Natural killer cell treated with Interleukin-12 subunit alpha and Interleukin-12 subunit beta and Interleukin-15 and Interleukin-18, amount 100 ng/mL, for 72 hours (primary cell): ENCODE measurements at places on chromosomes 3 and 15. TPM values are rescaled to one million over a fixed set of nuclear protein-coding genes. Genes with fewer than 3 reads are reported as not detected.

GRCh38 chr3:130737622-130738021 is 9.0 kb downstream of the PIK3R4 start:
- no peak for DNase-seq

GRCh38 chr15:29970402-29970695 is 112.4 kb upstream of the GOLGA8J start:
- DNase-seq = no peak

GRCh38 chr15:95444860-95445259 is 885.6 kb upstream of the NR2F2 start:
- no peak for DNase-seq

- no peak for DNase-seq
These were observed 405.5 kb upstream of the CNTN4 start for GRCh38 chr3:1693145-1693544.

DNA sequence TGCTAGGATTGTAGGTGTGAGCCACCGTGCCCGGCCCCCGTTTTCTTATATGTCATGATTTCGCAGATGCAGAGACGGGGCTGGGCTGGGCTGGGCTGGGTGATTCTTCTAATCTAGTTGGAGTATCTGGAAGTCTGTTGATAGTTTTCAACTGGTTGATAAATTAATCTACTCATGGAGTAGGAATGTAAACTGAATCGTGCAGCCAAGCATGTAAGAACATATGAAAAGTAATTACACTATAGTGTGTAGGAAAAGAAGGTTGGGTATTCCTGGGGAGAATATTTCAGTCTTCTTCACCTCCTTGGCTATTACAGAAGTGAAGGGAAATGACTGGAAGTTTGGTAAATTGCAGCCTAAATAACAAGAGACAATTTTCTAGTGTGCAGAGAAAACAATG is 82.6 kb upstream of the MAGI1 start:
- DNase-seq = no peak

- no peak for DNase-seq
These were observed 256.6 kb downstream of the CNTN3 start for GRCh38 chr3:74357881-74358280.

GRCh38 chr15:96416934-96417759 is 86.6 kb downstream of the NR2F2 start:
- DNase-seq = no peak

- no peak for DNase-seq
These were observed 222.3 kb downstream of the ZMAT3 start for GRCh38 chr3:178849199-178849910.

DNA sequence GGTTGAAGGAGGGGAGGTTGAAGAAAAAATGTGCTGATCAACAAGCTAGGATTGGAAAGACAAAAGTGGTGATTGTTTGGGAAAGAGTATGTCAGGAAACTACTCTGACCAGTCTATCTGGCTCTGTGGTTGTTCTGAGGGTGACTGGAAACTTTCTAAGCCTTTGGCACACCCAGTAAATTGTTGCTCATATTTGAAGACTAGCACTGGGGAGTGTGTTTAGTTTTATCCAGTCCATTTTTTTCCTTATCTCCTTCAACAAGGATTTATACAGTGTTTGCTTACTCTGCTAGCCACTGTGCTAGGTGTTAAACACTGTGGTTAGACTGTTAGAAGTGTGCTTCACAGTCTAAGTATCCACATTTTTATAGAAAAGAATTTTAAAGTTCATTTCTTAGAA is 28.8 kb downstream of the PPM1L start:
- DNase-seq = no peak

- no peak for DNase-seq
These were observed 188.9 kb upstream of the ATP10A start for GRCh38 chr15:26051761-26052675.

DNA sequence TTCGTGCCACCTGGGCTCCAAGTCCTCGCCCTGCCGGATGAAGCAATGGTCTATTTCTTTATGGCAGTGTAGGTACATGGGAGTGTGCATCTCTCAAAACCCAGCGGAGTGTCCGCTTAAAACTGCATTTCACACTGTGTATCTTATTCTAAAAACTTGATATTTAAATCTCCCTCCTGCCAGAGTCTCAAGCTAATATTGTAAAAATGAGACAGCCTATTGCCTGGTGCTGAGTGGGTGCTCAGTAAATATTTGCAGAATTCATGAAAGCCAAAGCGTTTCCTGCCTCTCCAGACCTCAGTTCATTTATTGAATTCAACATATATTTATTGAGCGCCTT is 330 bp upstream of the TBC1D2B start:
- no peak for DNase-seq

DNA sequence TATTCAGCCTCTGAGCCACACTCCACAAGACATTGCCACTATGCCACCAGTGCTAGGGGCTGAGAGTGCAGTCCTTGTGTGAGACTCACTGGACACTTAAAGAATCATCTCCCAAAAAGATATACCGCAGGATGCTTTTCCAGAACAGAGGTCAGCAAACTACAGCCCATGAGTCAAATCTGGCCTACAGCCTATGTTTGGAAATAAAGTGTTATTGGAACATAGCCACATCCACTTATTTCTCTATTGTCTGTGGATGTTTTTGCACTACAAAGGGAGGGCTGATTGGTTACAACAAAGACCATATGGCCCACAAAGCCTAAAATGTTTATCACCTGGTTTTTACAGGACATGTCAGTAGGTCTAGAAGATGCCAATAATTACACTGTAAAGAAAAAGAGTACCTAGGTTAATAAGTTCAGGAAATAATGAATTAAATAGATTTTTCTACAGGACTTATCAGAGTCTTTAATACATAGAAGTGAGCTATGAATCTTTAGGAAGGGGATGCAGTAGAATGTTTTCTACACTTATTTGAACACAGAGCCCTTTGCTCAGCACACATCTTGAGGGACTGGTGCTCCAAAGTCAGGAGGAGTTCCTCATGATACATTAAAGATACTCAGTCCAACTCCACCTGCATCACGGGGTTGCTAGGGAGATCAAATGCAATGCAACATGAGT is 26.3 kb downstream of the SRGAP3 start:
- DNase-seq = no peak

DNA sequence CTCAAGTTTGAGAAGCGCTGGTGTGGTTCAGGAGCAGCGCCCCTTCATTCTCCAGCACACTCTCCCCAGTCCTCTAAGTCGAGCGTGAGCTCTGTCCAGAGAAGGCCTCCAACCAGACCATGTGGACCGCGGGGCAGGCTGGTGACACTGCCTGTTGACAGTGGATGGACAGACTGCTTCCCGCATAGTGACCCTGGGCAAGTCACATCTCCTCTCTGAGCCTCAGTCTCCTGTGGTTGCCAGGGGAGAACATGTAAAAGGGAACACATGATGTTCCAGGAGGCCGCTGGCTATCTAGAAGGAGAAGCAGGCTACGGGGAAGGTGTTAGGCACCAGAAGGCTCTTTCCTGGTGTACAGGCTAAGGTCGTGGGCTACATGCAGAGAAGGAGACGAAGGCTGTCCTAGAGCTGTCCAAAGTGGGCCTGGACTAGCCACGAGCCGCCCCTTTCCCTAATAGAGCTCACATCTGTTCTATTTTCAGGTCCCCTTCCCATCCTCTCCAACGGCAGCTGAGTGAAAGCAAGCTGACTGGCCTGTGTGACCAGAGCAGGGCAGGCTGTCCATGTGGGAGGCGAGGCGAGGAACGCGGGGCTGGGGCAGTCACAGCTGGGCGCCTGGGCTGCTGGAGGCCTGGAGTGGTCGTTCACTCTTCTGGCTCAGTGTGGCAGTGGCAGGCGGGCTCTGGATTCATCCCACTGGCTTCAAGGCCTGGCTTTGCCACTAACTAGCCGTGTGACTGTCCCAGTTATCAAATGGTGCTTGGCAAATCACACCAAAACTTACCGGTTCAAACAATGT is 11.1 kb downstream of the ISG20 start:
- no peak for DNase-seq

DNA sequence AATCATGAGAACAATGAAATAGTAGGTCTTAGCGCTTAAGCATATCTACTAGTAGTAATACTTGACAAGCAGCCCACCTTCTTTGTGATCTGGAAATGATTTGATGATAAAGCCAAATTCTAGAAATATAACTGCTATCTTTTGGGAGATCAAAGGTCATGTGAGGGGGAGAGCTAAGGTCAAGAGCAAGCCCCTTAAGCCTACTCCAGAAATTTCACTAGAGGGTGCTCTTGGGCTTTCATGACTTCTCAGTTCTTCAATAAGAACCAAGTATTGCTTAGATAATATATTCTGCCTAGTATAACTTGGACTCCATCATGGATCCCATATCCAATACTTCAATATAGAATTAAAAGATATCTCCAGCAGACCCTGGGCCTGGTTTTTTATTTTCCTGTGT is 319.6 kb downstream of the ZBTB20 start:
- DNase-seq = no peak

DNA sequence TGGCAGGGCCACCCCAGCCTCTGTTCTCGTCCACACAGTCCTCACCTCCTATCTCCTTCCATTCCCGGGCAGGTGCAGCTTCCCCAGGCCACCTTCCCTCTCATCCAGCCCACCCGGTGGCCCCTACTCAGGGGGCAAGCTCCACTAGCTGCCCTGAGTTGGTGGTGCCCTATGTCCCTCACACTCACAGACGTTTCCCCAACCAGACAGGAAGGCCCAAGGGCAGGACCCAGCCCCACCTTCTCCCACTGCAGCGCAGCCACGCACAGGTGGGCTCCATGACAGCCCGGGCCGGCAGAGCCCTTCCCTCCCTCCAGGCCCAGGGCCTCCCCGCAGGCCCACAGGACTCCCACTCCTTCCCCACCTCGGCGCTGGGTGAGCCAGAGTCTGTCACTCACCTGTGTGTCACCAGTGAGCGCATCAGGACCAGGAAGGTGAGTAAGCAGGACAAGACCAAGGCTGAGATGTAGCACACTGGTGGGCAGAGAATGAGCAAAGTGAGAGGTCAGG is 11.1 kb downstream of the ISLR start:
- DNase-seq = no peak

DNA sequence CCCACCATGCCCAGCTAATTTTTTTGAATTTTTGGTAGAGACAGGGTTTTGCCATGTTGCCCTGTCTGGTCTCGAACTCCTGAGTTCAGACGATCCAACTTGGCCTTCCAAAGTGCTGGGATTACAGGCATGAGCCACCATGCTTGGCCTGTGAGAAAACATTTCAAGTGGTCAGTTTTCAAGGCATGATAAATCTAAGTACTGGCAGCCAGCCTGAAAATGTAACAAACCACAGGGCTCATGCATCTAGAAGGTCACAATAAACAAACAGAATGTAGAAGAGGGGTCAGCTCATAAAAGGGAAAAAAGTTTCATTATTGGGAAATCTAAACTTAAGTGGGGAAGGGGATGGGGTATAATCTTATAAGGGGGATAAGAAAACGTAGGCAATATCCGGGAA is 39.9 kb downstream of the PPCDC start:
- no peak for DNase-seq

- no peak for DNase-seq
These were observed 2.8 kb downstream of the TAGLN3 start for GRCh38 chr3:112001526-112001925.

LRRK1 gene
- 0.17 TPM for total RNA-seq

WDR73 gene
- total RNA-seq = 19.7 TPM

CLDN11 gene
- not detected for total RNA-seq

LRRC2 gene
- total RNA-seq = not detected

TERC gene
- 18.6 TPM for total RNA-seq

LSMEM2 gene
- total RNA-seq = not detected

SLC27A2 gene
- 77.6 TPM for total RNA-seq

WHAMM gene
- total RNA-seq = 13.7 TPM

NBEAL2 gene
- 255 TPM for total RNA-seq
